ENCODE measurements at places on chromosomes 12 and 14.

DNA sequence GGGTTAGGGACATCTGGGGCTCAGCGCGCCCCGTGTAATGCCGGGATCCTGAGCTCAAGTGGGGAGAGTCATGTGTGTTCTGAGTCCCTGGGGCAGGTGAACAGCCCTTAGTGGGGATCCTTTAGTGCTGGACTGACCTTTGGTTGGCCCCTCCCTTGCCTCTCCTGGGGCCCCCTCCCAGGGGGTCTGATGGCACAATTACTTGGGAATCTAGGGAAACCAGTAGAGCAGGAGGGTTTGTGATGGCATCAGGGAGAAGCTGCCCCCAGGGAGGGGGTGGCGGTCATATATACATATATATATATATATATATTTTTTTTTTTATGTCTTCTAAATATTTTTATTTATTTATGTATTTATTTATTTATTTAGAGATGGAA is at the start of gene MORN3:
MORN3 (minus strand) TSS at position 134 of the 380 bp plus-strand sequence. CDS start 171 bp downstream, outside the sequence.
- DNase-seq, result no peak

GRCh38 chr14:57326253-57326652 is 57.5 kb downstream of the AP5M1 start:
- DNase-seq, result no peak

GRCh38 chr14:78028471-78028870 is 141.7 kb upstream of the NRXN3 start:
- DNase-seq, result no peak

- DNase-seq, result no peak
Measured at GRCh38 chr12:129258781-129259318, 405.6 kb downstream of the GLT1D1 start.

DNA sequence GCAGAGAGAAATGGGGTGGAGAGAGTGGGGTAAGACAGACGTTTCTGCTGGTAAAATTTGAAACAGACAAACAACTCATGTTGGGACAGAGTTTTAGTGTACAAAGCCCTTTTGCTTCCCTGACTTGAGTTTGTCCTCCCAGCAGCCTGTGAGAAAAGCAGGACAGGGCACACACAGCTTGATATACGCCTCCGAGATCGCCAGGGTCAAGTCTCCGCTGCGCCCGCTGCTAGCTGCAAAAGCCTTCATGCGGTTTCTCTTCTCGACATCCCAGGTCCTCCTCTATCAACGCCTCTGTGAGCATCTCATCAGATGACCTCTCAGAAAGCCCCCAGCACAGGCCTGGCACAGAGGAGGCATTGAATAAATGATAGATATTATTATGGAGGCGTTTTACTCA is 9.4 kb upstream of the BCL11B start:
- no peak for DNase-seq

DNA sequence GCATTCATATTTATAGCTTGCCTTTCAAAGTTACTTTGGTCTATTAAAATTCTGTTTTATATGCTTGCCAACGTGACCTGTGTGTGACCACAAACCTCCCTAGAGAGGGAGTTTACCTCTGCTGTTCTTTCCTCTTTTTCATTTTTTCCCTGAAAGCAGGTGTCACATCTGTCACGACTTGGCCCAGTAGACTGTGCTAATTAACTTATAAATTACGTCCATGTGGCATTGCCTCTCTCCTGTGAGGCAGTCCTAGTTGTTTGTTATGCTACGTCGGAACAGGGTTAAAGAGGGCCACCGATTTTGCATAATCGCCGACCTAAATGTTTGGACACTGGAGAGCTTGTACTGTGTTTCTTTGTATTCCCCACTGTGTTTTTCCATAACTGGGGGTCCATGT is 343.9 kb upstream of the FLRT2 start:
- no peak for DNase-seq

DNA sequence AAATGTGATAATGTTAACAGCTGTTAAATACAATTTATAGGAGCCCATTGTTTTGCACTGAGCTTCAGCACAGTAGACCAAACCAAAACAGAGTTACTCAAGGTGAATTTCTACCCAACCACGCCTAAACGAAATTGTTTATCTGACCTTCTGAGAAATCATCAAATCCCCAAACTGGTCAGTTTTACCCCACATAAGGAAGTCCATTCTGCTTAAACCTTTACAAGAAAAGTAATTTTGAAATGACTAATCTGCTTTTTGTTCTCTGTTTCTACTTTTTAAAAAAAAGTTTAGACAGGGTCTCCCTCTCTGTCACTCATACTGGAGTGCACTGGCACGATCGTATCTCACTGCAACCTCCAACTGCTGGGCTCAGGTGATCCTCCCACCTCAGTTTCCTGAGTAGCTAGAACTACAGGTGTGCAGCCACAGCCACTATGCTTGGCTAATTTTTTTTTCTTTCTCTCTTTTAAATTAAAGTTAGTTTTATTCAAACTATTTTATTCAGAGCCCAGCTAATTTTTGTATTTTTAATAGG is 1.4 kb upstream of the RNF10 start:
- no peak for DNase-seq

DNA sequence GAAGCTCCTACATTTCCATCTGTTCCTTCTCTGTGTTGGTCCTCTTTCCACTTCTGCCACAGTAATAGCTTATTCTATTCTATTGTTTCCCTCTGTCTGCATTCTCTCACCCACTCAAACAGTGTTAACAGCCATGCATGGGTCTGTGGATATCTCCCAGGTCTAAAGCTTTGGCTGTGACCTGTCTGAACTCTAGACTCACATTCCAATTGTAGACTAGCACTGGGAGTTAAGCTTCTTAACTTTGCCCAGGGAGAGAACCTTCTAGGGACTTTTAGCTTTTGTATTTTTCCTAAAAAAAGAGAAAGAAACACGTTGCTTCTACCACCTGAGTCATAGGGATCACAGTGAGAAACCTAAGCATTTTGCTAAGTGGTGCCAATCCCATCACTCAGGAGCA is 36.7 kb downstream of the PTPRR start:
- DNase-seq, result no peak

DNA sequence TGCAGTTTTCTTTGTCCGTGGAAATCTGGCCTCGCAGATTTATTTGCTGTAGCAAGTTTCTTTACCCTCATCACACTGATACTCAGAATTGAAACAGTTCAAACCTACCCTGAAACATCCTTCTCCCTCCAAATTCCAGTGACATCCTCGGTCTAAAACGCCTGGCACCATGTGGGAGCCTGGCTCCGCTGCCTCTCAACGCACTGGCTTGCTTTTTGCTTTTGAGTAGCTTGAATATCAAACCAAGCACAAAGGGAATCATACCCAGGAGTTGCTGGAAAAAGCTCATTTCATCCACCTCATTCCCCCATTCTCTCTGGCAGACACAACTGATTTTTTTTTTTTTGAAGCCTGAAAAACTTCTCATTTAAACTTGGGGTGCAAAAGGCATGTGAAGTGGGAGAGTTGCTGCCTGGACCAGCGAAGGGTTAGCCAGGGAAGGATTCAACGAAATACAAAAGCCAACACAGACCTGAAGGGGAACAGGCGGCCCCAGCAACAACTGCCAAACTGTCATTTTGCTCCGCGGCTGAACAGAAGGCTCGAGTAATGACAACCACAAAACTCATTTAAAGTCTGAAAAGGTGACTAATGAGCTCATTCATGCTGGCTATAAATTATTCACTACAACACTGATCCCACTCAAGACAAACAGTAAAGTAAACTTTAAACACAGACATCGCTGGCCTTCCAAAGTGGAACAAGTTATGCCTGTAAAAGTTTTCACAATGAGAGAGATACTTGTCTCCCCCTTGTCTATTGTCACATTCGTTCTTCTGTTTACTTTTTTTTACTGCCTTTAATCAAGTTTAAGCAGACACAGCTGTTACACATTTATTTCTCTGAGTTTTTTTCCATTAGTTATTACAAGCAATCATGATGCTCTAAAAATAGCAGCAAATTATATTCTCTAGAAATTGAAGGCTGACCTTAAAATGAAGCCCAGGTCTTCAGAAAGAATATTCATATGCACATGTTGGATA is 12.5 kb upstream of the FOXN3 start:
- DNase-seq, result no peak

DNA sequence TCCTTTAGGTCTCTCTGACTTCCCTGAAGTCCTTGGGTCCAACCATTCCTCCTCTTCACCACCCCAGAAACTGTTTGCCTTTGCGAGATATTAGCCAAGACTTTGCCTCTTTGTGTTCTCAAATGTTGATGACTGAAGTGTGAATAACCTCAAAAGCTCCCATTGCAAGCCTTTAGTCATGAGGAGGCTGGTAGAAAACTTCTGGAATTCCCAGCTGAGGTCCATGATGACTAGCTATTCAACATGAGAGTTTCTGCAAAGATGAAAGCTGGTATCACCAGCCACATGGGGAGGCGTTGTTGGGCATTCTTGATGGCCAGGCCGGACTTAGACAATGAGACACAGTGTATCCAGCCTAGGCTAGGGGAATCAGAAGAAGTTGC is 111.7 kb downstream of the TBX5 start:
- DNase-seq, result no peak

- DNase-seq, result no peak
Measured at GRCh38 chr12:56014205-56014604, 6.6 kb upstream of the IKZF4 start.
